Neural crest cell (in vitro differentiated cells): ENCODE measurements at places on chromosomes 2 and 18. TPM values are rescaled to one million over a fixed set of nuclear protein-coding genes. Genes with fewer than 3 reads are reported as not detected.

Gene MGAT5
- total RNA-seq = 34.2 and 36.8 TPM in 2 replicates

GRCh38 chr18:59501920-59502273 is 142.8 kb upstream of the LMAN1 start:
- no peak for DNase-seq
- no peak overlapping the region for H3K4me3 ChIP-seq
- peaks cover 8% of the 10 kb centered on the region for H3K4me1 ChIP-seq
- H3K27ac ChIP-seq = no peak overlapping the region
- no peaks in the 10 kb centered on the region for H3K36me3 ChIP-seq
- H3K27me3 ChIP-seq = peaks cover 9% of the 10 kb centered on the region

- H3K4me1 ChIP-seq = peaks cover 32% of the 10 kb centered on the region
- H3K36me3 ChIP-seq = no peaks in the 10 kb centered on the region
- H3K27ac ChIP-seq = peak overlapping the region; percentile 50
- DNase-seq = no peak
- peaks cover 71% of the 10 kb centered on the region for H3K27me3 ChIP-seq
Measured at GRCh38 chr2:72155151-72155550, 7.5 kb upstream of the CYP26B1 start.

Gene C2orf81
- total RNA-seq = 7.3 and 7.9 TPM in 2 replicates

GRCh38 chr18:50307400-50307737 is 19.9 kb upstream of the CXXC1 start:
- peaks cover 61% of the 10 kb centered on the region for H3K27me3 ChIP-seq
- H3K27ac ChIP-seq = no peak overlapping the region
- peaks cover 6% of the 10 kb centered on the region for H3K4me1 ChIP-seq

GRCh38 chr2:176733698-176734430 is 464.6 kb downstream of the MTX2 start:
- H3K27ac ChIP-seq = no peak overlapping the region
- H3K27me3 ChIP-seq = no peaks in the 10 kb centered on the region
- no peak for DNase-seq
- H3K36me3 ChIP-seq = no peaks in the 10 kb centered on the region
- no peak overlapping the region for H3K4me3 ChIP-seq

Gene DSC1
- not detected in 2 replicates for total RNA-seq

GRCh38 chr2:113240150-113240914 is 38.4 kb downstream of the PAX8 start:
- no peaks in the 10 kb centered on the region for H3K36me3 ChIP-seq
- no peak overlapping the region for H3K4me3 ChIP-seq
- no peak for DNase-seq
- H3K27ac ChIP-seq = peak overlapping the region; percentile 8
- peaks cover 20% of the 10 kb centered on the region for H3K4me1 ChIP-seq
- no peaks in the 10 kb centered on the region for H3K27me3 ChIP-seq

- H3K4me3 ChIP-seq = no peak overlapping the region
- no peak for DNase-seq
- H3K36me3 ChIP-seq = no peaks in the 10 kb centered on the region
- peaks cover 32% of the 10 kb centered on the region for H3K4me1 ChIP-seq
- no peaks in the 10 kb centered on the region for H3K27me3 ChIP-seq
Measured at GRCh38 chr2:776038-776437, 98.8 kb upstream of the TMEM18 start.

Gene GATA6
- total RNA-seq = not detected in 2 replicates

- no peaks in the 10 kb centered on the region for H3K4me1 ChIP-seq
- H3K27ac ChIP-seq = no peak overlapping the region
- no peaks in the 10 kb centered on the region for H3K36me3 ChIP-seq
- no peak overlapping the region for H3K4me3 ChIP-seq
- DNase-seq = no peak
- no peaks in the 10 kb centered on the region for H3K27me3 ChIP-seq
Measured at GRCh38 chr2:129236601-129237000, 742.9 kb upstream of the RAB6C start.

DNA sequence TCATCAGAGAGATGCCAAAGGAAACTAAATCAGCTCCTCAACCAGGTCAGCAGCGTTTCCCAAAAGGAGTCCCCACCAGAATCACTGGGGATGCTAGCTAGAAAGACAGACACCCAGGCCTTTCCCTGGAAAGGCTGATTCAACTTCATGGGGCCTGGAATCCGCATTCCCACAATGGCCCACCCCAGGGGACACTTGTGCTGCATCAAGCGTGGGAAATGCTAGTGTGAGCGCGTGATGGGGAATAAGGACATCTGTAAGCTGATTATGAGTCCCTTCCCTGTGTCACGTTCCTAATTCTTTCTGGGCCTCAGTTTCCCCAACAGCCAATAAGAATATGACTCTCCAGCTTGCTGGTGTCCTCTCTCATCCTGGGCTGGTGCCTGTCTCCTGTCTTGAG is 2.2 kb upstream of the WNT10A start:
- no peaks in the 10 kb centered on the region for H3K4me1 ChIP-seq
- DNase-seq = no peak
- H3K36me3 ChIP-seq = peaks cover 2% of the 10 kb centered on the region
- peaks cover 94% of the 10 kb centered on the region for H3K27me3 ChIP-seq
- no peak overlapping the region for H3K4me3 ChIP-seq
- H3K27ac ChIP-seq = no peak overlapping the region

DNA sequence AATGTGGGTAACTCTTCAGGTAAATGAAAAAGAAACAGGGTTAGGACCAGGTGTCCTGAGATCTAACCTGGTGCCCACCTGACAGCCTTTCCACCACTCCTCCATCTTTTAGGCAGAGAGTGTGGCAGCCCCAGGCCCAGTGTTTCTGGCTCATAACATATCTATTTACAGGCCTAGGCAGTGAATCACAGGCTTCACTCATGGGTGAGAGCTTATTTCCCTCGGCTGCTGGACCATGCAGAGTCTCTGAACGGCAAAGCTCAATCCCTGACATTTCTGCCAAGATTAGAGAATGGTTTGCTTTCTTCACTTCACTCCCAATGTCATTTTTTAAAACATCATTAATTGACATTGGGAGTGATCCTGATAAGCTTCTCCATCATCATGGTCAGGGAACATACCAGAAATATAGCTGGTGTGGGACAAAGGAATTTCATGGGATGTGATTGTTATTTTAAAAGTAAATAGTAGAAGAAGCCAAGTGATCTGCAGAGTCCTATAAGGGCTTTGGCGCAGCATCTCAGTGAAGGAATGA is 323.9 kb downstream of the SETBP1 start:
- H3K4me3 ChIP-seq = no peak overlapping the region
- no peaks in the 10 kb centered on the region for H3K27me3 ChIP-seq
- DNase-seq = no peak

Gene REG3G
- total RNA-seq = not detected in 2 replicates

DNA sequence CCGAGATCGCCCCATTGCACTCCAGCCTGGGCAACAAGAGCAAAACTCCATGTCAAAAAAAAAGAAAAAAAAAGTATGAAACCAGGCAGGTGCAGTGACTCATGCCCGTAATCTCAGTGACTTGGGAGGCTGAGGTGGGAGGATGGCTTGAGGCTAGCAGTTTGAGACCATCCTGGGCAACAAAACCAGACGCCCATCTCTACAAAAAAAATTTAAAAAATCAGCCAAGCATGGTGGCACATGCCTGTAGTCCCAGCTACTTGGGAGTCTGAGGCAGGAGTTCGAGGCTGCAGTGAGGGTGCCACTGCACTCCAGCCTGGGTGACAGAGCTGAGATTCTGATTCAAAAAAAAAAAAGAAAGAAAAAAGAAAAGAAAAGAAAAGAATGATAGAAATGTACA is 277.8 kb downstream of the MYCN start:
- no peak overlapping the region for H3K4me3 ChIP-seq
- H3K4me1 ChIP-seq = peaks cover 62% of the 10 kb centered on the region
- no peaks in the 10 kb centered on the region for H3K27me3 ChIP-seq
- no peak overlapping the region for H3K27ac ChIP-seq

DNA sequence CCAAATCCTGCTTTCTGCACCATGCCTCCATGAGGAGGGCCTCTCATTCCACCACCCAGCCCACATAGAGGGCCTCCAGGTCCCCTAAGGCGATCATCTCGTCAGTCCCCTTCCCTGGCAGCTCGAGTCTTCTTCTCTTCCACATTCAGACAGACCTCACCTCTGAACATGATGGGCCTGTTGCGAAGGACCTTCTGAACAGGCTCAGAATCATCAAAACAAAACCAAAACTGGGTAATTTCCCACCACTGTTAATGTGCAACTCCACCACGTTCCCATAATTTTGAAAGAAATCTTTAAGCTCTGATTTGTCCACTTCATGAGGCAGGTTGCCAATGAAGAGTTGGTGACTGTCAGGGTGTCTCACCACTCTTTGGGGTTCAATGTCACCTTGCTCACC is 20.4 kb downstream of the ZRANB3 start:
- H3K27ac ChIP-seq = no peak overlapping the region
- H3K36me3 ChIP-seq = peaks cover 46% of the 10 kb centered on the region
- no peaks in the 10 kb centered on the region for H3K27me3 ChIP-seq
- no peaks in the 10 kb centered on the region for H3K4me1 ChIP-seq

DNA sequence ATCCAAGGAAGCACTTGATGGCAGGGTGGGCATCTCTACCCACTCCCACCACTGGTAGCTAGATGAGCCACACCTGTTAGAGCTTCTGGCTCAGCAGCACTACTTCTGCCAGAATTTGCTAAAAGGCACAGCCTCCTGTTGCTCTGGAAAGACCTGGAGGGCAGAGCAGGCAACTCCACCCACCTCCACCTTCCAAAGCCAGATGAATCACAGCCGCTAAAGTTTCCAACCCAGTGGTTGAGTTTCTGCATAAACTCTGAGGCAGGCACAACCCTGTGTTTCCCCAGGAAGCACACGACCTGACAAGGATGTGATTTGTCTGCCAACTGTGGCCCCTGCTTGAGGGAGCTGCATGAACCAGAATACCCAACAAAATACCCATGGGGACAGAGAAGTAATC is 111.6 kb upstream of the GCFC2 start:
- H3K4me1 ChIP-seq = peaks cover 3% of the 10 kb centered on the region
- no peaks in the 10 kb centered on the region for H3K27me3 ChIP-seq
- peak overlapping the region; percentile 9 for H3K27ac ChIP-seq
- H3K4me3 ChIP-seq = no peak overlapping the region

GRCh38 chr2:25688236-25688635 is 14.9 kb upstream of the DTNB start:
- H3K4me1 ChIP-seq = peaks cover 20% of the 10 kb centered on the region
- no peaks in the 10 kb centered on the region for H3K36me3 ChIP-seq
- no peak overlapping the region for H3K27ac ChIP-seq
- H3K4me3 ChIP-seq = no peak overlapping the region
- H3K27me3 ChIP-seq = no peaks in the 10 kb centered on the region
